ENCODE measurements at places on chromosomes 2 and 18.

GRCh38 chr2:182248362-182248761 lies 178.5 kb downstream of the PDE1A start:
- DNase-seq = no peak

GRCh38 chr2:191653667-191654391 lies 24.1 kb upstream of the NABP1 start:
- DNase-seq = no peak

DNA sequence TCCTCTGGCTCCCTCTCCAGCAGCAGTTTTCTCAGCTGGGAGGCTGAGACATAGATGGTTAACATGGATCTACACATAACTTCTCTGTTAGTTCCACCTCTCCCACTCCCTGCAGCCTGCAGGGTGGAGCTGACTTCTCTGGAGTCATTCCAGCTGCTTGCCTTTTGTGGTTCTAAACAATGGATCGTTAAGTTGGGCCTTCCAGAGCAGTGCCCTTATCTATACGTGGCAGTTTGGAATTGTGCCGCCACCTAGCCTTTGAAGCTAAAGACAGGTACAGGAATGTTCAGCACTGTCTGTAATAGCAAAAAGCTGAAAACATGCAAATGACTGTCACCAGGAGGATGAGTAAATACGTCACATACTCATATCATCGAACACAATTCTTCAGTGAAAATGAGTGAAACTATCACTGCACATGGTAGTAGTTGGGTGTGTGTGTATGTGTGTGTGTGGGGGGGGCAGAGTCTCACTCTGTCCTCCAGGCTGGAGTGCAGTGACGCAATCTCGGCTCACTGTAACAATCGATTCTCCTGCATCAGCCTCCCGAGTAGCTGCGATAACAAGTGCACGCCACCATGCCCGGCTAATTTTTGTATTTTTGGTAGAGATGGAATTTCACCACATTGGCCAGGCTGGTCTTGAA lies 50.3 kb downstream of the SH2D6 start:
- DNase-seq = no peak

- no peak for DNase-seq
Measured at GRCh38 chr2:232976666-232977437, 36.2 kb downstream of the NGEF start.

DNA sequence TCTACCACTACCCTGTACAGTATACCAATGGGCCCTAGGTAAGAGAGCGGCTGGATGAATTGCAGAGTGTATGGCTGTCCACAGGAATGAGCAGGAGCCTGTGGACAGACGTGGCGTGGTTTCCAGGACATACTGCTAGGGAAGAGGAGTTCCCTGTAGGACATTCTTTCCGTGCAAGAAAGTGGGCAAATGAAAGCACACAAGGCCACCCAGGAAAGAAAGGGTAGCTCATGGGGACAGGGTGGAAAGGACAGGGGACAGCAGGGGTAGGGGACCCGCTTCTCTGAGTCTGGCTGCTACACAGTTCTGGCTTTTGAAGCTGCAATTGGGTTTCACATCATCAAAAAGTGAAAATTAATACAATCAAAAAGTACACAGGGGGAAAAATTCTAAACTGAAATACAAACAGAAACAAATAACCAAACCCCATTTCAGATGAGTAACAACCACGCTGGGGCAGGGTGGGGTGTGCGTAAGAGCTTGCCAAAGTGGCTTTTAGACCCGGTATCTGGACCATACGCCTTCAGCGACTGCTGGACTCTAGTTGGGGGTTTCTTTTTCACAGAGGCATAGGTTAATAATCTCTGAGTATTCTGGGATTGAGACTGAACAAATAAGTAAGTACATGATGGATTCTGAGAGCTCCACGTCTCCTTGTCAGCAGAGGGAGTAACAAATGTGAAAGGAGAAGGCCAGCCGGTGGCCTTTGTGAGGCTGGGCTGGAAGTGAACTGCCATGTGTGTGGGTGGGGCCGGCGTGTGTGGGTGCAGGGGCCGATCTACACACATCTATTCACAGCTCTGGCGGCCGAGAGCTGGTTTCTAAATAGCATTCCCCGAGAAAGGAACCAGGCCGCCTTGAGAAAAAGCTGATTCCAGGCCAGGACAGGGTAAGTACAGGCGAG lies 84.0 kb downstream of the HDAC4 start:
- DNase-seq = no peak

DNA sequence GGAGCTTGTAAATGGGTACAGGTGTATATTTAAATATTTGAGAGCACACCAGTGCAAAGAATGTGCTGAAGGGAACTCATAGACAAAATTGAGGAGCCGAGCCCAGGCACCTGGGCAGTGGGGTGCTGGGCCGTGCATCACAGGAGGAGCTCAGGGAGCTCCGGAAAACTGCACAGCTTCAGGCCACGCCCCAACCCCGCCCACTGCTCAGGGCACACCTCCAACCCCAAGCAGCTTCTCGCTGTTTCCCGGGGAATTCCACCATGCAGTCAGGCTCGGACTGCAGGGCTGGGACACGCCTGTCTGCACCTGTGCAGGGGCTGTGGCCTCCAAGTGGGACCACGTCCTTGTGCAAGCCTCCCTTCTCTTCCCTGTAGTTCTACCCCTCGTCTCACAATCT lies 243.0 kb downstream of the HDAC4 start:
- no peak for DNase-seq

- DNase-seq = no peak
Measured at GRCh38 chr2:108855194-108855593, 68.6 kb downstream of the CCDC138 start.

DNA sequence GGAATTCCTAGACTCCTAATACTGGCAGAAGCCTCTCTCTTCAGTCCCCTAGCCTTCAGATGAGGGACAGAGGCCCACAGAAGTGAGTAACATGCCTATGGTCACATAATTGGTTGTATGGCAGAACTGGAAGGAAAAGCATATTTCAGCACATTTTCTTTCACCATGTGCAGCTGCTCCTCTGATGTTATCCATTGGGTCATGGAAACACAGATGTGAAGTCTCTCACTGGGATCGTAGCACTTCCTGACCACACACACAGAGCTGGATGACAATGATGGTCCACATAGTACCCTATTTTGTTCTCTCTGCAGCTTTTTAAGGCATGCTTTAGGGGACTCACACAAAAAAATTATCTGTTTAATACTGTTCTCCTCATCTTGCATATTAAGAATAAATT lies 24.5 kb downstream of the MYO3B start:
- no peak for DNase-seq

- DNase-seq = no peak
Measured at GRCh38 chr2:62814123-62814522, 108.6 kb downstream of the EHBP1 start.

- DNase-seq = no peak
Measured at GRCh38 chr2:202034249-202035088, 814 bp downstream of the FZD7 start.

- DNase-seq = no peak
Measured at GRCh38 chr18:59821983-59822382, 77.8 kb upstream of the PMAIP1 start.

GRCh38 chr2:100561191-100561590 lies 1.6 kb upstream of the PDCL3 start:
- no peak for DNase-seq

GRCh38 chr2:6800553-6800952 lies 65.2 kb downstream of the CMPK2 start:
- no peak for DNase-seq

DNA sequence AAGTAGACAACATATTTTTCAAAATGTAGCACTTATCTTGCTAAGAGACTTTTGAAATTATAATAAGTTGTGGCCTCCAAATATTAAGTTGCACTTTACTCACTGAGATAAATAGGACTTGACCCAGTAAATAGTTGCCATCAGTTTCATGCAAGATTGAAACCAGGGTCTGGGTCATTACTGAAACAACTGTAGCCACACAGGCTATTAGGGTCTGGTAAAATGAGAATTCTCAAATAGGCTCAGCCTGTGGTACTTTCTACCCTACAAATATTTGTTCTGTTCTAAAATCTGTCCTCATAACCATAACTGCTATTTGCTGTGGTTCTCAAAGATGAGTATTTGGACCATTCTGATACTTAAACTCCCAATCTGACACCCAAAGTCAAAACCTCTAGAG lies 115.4 kb upstream of the STK17B start:
- DNase-seq = no peak
